ENCODE measurements at places on chromosomes 13 and 19.

DNA sequence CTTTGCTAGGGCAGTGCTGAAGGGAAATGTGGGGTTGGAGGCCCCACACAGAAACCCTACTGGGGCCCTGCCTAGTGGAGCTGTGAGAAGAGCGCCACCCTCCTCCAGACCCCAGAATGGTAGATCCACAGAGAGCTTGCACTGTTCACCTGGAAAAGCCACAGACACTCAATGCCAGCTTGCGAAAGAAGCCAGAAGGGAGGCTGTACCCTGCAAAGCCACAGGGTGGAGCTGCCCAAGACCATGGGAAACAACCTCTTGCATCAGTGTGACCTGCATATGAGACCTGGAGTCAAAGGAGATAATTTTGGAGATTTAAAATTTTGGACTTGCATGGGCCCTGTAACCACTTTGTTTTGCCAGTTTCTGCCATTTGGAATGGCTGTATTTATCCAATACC lies 615.4 kb upstream of the MIR17HG start:
- DNase-seq: no peak

DNA sequence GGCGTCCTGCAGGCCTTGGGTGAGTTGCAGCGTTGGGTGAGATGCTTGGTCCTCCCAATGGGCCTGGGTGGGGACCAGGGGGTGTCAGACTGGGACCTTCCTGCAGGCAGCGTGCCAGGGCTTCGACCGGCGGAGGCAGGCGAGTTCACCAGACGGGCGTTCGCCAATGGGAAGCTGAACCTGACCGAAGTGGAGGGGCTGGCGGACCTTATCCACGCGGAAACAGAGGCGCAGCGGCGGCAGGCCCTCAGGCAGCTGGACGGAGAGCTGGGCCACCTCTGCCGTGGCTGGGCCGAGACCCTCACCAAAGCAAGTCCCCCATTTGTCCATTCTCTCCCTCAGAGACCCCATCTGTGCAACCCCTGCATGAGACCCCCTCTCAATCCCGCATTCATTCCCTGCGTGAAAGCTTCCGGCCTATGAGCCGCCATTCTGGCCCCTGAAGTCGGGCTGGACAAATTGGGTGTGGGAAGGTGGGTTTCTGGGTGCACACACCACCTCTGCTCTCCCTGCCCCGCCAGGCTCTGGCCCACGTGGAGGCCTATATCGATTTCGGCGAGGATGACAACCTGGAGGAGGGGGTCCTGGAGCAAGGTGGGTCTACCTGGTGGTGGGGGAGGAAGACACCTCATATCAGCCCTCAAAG lies 1.2 kb downstream of the GTPBP3 start:
- DNase-seq: no peak

- no peak for DNase-seq
Observed at GRCh38 chr19:55621205-55621672, 3.1 kb downstream of the ZNF784 start.

DNA sequence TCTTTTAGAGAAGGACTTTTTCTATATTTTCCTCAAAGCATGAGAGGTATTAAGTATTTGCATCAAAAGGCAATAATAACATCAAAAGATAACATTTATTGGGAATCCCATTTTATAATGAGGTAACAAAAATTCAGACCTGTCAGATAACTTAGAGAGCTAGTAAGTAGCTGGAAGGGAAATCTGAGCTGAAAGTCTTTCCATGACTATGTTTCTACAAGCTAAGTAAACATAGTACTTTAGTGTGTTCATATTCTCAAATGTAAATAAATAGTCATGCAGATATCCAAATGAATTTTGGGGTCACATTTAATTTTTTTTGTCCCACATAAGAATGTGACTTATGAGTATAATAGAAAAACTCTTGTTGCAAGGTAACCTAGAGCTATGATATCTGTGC lies 87.3 kb upstream of the FBXL3 start:
- no peak for DNase-seq

- no peak for DNase-seq
Observed at GRCh38 chr13:94758436-94758960, 46.2 kb upstream of the SOX21 start.

DNA sequence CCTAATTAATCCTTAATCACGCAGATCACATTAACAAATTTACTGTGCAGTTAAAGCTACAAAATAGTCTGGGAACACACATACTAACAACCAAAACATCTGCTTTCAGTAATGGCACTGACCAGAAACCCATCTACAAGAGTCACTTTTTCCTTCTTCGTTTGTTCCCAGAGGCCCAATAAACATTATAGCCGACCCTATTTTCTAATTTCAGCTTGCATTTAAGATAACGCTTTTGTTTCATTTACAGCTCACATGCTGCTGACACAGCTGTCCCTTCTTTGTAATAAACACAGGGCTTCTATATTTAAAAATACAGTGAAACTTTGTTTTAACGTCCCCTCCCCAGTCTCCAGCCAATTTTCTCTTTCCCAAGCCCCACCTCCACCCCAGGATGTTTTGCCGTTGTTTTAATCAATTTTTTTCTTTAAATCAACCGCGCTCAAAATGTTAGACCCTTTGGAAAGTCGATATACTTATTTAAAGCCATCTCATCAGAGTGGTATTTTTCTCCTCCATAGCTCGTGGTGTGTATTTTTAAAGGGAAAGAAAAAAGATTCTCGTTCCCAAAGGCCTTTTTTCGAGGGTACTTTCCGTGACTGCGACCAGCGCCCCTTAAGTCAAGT lies 1.7 kb upstream of the WBP4 start:
- DNase-seq: no peak

DNA sequence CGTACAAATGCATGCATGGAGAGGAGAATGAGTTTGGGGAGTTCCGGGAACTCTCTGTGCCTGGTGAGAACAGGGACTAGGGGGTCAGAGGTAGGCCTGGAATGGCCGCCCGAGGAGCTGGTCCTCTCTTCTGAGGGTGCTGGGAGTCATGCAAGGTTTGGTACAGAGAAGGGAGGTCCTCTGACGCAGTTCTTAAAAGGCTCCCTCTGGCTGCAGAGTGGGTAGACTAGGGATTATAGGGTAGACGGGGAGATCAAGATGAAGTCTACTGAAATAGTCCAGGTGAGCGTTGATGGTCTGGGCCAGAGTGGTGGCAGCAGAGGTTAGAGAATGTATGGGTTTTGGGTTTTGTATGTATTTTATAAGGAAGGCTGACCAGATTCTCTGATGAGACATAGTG lies 796 bp downstream of the ZNF304 start:
- no peak for DNase-seq

All from hypothalamus (tissue), 51 donors.